Peyer's patch (tissue), 4 donors: ENCODE measurements at places on chromosomes 7 and 10. TPM values are rescaled to one million over a fixed set of nuclear protein-coding genes. Genes with fewer than 3 reads are reported as not detected.
A peak's percentile ranks its signal among the peaks of the same experiment; 100 is the strongest.

- DNase-seq, result no peak
Observed at GRCh38 chr10:1881636-1882035, 144.3 kb upstream of the ADARB2 start.

- no peak for DNase-seq
Observed at GRCh38 chr10:34664706-34665105, 150.4 kb downstream of the PARD3 start.

The STAG3 gene
- total RNA-seq, result 3.5 TPM

- DNase-seq, result no peak
Observed at GRCh38 chr7:91692800-91693199, 187.7 kb downstream of the MTERF1 start.

- DNase-seq, result no peak
Observed at GRCh38 chr10:131920693-131921092, 19.9 kb downstream of the PPP2R2D start.

DNA sequence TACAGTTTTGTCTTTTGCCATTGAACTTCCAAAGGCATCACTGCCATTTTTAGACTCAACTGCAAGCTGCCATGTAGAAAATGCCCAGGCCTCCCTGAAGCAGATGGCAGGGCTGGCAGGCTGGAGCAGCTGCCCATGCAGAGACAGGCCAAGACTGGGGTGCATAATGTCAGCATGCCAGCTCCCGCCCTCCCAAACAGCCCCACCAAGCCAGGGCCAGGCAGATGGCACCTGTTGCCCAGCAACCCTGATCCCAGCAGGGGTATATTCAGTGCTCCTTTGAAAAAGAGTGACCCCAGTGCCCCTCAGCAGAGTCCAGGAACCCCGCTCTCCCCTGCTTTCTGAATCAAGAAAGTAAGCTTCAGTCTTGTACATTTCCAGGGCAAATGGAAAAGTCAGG lies 32.6 kb downstream of the VSTM4 start:
- DNase-seq, result no peak

DNA sequence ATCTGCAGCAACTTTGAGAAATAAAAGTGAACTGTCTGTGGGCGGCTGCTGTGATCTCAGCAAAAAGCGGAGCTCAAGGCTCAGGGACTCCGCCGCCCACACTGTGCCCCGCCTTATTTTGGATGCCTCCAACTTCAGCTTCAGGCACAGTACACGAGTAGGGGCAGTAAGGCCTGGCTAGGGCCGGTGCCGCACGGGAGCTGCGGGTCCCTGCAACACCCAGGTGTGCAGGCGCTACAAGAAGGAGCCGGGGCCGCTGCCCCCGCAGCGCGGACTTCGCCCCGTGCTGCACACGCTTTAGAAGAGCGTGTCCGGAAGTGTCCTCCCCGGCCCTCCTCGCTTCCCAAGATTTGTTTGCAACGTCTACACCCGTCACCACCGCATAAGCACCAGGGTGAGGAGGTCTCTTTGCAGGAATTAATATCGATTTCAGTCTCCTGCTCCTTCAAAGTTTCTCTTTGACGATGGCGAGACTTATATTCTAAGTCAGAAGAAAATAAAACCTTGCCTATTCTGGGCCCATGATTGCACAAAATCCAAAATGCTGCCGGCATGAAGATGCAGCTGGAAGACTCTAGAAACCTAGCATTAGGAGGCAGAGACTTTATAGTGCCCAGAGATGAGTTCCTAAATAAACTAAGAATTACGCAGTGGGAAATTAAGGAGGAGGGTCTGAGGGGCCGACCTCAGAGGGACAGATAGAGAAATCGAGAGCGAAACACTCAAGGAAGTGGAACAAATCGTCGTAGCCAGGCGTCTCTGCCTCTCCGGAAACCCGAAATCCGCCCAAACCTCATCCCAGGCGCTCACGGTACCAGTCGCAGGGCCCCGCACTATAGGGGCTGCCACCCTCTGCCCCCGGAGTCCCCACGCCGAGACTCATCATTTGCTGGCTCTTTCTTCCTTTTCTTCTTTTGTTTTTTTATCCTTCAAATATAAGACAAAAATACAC lies 6.4 kb downstream of the VAX1 start:
- DNase-seq, result no peak

GRCh38 chr10:517241-517830 lies 172.1 kb downstream of the DIP2C start:
- no peak for DNase-seq

The CALHM3 gene
- total RNA-seq, result not detected

DNA sequence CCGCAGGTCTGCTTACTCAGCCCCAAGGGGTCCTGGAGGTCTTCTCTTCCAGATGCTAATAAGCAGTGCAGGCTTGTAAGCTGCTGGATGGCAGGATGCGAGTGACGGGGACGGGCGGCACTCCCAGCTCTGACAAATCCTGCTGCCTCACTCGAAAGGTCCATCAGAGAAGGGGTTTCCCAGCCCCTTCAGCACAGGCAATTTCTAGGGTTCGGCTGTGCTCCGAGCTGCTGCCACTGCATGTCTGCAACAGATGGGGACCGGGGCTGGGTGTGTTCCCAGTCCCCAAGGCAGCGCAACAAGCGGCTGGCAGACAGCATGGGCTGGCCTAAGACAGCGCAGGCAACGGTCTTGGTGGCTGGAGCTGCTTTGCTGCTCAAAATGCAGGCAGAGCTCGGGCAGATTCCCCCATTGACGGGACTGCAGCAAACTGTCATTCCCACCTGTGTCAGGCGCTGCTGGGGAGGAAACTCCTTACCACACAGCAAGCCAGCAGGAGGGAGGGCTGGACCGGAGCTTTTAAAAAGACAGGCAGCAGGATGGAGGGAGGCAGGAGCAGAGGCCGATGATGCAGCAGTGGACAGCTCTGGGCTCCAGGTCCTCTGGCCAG lies 62.4 kb downstream of the PRKAG2 start:
- DNase-seq, result no peak

DNA sequence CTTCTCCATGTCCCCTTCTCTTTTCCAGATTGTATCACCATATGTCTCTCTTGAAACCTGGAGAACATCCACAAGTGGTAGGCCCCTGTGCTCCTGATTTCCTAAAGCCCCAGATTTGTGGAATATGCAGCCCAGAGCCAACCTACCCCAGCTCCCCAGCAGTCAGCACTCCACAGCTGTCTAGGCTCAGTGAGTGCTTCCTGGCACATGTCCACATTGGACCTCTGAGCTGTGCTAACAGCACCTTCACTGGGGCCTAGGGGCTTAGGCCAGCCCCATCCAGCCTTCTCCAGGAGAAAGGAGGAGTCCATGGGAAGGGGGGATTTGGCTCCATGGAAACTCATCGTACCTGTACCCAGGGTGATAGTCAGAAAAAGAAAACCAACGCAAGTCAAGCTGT lies 192.7 kb downstream of the FGFR2 start:
- no peak for DNase-seq

The TNPO3 gene
- 55.3 TPM for total RNA-seq

DNA sequence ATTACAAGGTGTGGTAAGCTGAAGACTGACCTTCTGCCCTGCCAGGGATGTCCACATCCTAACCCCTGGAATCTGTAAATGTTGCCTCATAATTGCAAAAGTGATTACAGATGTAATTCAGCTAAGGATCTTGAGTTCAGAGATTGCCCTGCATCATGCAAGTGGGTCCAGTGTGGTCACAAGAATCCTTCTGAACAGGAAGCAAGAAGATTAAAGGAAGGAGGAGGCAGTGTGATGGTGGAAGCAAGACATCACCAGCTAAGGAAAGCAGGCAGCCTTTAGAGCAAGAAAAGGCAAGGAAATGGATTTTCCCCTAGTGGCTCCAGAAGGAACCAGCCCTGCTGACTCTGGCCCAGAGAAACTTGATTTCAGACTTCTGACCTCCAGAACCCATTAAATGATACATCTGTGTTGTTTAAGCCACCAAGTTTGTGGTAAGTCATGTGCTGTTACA lies 78.1 kb downstream of the USP6NL start:
- DNase-seq, result no peak

The ZNF853 gene
- 3.1 TPM for total RNA-seq

DNA sequence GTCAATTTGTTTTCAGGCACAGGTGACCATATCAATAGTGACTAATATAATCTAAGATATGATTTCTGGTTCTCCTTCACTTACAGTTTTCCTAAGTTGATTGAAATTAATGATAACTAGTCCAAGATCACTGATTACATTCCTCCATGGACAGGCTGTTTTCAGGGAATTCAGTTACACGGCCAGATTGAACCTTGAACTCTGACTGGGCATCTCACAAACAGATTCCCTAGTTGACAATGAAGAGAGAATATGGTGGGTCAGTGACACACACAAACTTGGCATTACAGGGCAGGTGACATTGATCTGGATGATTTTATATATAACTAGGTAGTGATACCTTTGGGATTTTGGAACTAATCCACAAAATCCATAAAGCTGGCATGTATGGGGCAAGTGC lies 110.2 kb upstream of the EGR2 start:
- DNase-seq, result no peak

DNA sequence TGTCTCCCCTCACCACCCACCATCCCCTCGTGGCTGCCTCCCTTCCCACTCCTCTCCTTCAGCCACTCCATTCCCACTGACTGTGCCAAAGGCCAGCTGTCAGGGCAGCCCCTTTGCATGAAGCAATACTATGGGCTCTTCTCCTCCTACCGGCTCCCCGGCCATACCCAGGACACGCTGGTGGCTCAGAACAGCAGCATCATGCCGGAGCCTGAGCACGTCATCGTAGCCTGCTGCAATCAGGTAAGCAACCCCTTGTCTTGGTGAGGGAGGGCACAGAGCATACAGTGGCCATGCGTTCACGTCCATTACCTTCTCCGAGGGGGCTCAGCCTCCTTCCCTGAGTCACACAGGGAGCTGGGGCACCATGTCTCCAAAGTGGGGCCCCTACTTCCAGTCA lies 11.6 kb downstream of the CHAT start:
- DNase-seq, result peak; percentile 19

GRCh38 chr7:25369786-25370185 lies 141.5 kb upstream of the NPVF start:
- DNase-seq, result no peak

- DNase-seq, result no peak
Observed at GRCh38 chr10:133614830-133615580, 11.6 kb downstream of the FRG2B start.

- DNase-seq, result no peak
Observed at GRCh38 chr10:30986053-30986555, 45.6 kb downstream of the ZNF438 start.

- DNase-seq, result peak; percentile 32
Observed at GRCh38 chr10:132806561-132807003, 20.6 kb upstream of the NKX6-2 start.

The WDR91 gene
- 6.7 TPM for total RNA-seq

DNA sequence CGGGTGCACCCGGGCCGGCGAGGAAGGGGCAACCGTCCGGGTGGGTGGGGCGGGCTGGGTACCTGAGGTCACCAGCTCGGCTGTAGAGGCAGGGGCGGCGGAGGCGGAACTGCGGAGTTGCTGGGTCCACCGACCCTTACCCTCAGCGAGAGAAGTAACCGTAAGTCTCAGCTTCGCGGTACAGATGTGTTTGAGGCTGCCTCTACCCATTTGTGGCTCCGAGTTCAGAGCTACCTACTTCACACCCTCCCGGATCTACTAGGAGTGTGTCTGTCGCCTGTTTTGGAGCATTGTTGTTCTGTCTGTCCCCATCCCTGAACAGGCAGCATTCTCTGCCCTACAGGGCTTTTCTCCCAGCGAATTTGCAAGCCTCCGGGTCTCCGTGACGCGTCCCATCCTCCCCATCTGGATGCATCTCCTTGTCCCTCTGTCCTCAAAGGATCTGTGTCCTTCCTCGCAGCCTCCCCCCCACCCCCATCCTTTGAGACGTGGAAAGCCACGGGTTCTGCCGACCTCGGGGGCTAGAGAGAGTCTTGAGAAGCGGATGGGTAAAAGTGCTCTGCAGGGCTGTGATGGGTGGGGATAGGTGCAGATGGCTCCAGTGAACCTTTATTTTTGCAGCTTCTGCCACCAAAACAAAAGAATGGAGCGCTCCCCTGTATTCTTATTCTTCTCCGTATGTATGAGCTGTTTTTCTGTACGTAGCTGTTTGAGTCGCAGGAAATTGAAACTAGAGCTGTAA lies 757 bp downstream of the ANKIB1 start:
- peak; percentile 53 for DNase-seq

DNA sequence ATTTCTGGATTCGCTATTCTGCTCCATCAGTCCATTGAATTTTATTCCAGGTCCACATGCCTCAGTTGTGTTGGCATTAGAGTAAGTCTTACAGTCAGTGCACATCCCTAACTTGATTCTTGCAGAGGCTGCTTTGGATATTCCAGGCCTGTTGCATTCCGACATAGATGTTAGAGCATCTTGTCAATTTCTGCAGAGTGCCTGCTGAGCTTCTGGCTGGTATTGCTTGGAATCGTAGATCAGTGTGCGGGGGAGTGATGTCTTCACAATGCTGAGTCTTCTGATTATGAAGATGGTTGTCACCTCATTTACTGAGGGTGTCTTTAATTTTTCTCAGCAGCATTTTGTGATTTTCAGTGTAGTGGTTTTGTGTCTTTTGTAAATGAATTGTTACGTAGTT lies 45.2 kb downstream of the INPP5A start:
- DNase-seq, result peak; percentile 9

- no peak for DNase-seq
Observed at GRCh38 chr7:2521952-2522591, 2.5 kb downstream of the LFNG start.

DNA sequence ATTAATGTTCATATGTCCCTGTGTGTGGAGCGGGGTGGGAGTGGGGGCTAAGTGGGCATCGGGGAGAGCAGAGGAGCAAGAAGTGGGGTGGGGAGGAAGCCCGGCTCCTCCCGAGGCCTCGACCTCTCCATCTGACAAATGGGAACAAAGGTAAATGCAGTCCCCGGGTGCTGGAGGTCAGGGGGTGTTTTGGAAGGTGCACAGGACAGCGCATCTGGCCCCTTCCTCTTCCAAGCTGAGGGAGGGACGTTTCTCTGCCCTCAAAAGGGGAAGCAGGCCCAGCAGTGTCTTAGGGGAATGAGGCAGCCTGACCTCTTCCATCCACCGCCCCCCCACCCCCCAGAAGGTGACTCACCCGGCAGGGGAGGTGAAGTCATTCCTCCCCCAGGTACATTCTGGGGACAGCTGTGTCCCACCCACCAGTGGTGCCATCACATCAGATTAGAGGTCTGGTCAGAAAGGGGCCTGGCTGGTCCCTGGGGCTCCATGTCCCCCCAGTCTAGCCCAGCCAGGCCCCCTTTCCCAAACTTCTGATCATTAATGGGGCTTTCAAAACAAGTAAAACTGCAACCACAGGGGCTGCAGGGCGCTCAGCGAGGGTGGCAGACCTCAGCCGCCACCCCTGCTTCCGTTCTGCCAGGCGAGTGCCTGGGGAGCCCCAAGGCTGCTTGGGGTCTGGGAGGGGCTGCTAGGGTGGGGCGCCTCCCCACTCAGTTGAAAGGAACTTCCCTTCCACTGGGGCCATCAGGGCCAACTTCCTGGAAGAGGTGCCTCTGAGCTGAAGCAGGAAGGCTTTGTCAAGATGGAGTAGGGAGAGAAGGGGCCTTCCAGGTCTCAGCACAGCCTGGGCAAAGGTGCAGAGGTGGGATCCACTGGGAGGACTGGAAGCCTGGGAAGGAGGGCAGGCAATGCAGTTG lies 10.8 kb downstream of the LFNG start:
- peak; percentile 77 for DNase-seq

The RAPGEF5 gene
- 144 TPM for total RNA-seq

The MPP7 gene
- total RNA-seq, result 15.4 TPM
